Glutamatergic neuron (in vitro differentiated cells): ENCODE measurements at places on chromosomes 3 and 15. TPM values are rescaled to one million over a fixed set of nuclear protein-coding genes. Genes with fewer than 3 reads are reported as not detected.

The THBS1 gene
- 0.83 TPM for total RNA-seq

The C2CD4B gene
- not detected for total RNA-seq

The KCNAB1 gene
- 16.5 TPM for total RNA-seq

DNA sequence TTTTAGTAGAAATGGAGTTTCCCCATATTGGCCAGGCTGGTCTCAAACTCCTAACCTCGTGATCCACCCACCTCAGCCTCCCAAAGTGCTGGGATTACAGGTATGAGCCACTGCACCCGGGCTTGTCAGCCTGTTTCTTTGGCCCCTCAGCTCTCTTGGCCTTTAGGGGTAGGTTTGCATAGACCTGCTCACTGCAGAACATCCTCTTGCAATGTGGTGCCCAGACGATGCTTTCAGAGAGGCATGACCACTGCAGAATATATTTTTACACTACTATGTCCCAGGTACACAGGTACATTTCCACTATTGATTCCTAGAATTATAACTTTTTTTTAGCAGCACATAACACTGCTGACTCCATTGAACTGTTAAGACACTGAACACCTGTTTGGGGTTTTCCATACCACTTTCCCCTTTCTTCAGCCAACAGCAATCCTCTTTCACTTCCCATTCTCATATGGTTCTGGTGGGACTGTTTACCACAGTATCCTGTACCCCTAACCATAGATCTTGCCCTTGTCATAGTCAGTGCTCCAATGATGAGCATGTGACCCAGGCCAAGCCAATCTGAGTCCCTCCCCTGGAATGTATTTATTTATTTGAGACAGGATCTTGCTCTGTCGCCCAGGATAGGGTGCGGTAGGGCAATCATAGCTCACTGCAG is 21.1 kb downstream of the CCDC32 start:
- DNase-seq, result no peak
- H3K4me3 ChIP-seq, result no peak overlapping the region

GRCh38 chr3:16359331-16359730 is 94.3 kb downstream of the OXNAD1 start:
- peaks cover 2% of the 10 kb centered on the region for H3K4me1 ChIP-seq
- no peak overlapping the region for H3K4me3 ChIP-seq
- DNase-seq, result no peak

DNA sequence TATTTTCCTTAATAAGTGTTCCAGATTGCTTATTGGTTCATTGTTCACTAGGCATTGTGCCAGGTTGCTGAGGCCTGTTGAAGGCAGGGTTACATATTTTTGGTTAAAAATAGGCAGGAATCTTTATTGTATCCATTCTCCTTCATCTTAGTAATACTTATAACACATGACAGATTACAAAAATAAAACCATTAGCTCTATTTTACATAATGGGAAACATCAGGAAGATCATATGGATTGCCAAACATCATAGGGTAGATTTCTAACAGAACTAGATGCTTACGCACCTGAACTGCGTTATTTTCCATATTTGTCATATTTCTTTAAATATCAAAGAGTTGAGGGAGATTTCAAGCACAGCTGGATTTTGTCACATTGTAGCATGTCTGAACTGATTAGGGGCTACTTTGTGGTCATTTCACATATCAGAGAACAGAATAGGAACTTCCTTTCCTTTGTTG is 462.9 kb upstream of the SGO1 start:
- H3K4me3 ChIP-seq, result no peak overlapping the region
- no peak overlapping the region for H3K27ac ChIP-seq
- H3K4me1 ChIP-seq, result no peaks in the 10 kb centered on the region
- DNase-seq, result no peak
- no peaks in the 10 kb centered on the region for H3K27me3 ChIP-seq

DNA sequence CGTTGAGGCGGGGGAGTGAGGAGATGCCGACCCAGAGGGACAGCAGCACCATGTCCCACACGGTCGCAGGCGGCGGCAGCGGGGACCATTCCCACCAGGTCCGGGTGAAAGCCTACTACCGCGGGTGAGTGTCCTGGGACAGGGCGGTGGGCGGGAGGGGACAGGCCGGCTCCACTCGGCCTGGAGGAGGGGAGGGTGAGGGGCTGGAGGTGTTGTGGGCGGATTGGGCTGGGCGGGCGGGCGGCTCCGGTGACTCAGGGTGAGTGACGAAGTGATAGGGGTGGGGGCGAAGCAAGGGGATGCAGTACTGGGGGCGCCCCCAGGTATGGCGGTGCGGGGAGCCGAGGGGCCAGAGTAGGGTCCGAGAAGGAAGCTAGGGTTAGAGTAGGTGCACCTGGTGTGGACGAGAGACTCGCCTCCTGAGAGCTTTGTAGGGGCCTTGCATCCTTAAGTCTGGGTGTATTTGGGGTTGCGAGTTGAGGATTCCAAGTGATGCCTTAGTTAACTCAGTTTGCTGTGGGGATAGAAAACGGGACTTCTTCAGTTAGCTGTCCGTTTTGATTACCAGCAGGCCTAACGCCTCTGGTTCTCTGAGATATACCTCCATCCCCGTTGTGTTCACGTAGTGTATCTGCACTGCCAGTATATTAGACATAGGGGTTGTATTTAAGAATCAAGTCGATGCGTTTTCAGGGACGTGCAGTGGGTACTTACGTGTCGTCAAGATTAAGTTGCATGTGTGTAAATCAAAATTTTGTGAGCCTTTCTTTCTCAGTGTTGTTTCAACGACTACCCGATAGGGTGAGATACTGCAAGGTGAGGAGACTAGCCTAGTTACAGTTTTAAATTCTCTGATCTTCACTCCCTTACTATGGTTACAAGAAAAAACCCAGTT is 670 bp downstream of the PRKCI start:
- peaks cover 11% of the 10 kb centered on the region for H3K27me3 ChIP-seq
- peaks cover 18% of the 10 kb centered on the region for H3K4me1 ChIP-seq
- peak overlapping the region; percentile 95 for H3K27ac ChIP-seq
- DNase-seq, result peak; percentile 60
- peak overlapping the region; percentile 86 for H3K4me3 ChIP-seq
- no peaks in the 10 kb centered on the region for H3K36me3 ChIP-seq

- H3K27ac ChIP-seq, result no peak overlapping the region
- no peaks in the 10 kb centered on the region for H3K27me3 ChIP-seq
- H3K4me1 ChIP-seq, result peaks cover 8% of the 10 kb centered on the region
- H3K36me3 ChIP-seq, result peaks cover 4% of the 10 kb centered on the region
- no peak for DNase-seq
These were observed 541.7 kb downstream of the TBL1XR1 start for GRCh38 chr3:176655404-176656094.

GRCh38 chr15:50183112-50183794 is 1.3 kb downstream of the SLC27A2 start:
- H3K4me1 ChIP-seq, result no peaks in the 10 kb centered on the region
- DNase-seq, result no peak
- no peaks in the 10 kb centered on the region for H3K36me3 ChIP-seq
- H3K4me3 ChIP-seq, result peak overlapping the region; percentile 89
- H3K27ac ChIP-seq, result no peak overlapping the region

GRCh38 chr3:167289435-167289834 is 90.7 kb downstream of the ZBBX start:
- H3K27me3 ChIP-seq, result peaks cover 2% of the 10 kb centered on the region
- DNase-seq, result no peak
- H3K4me1 ChIP-seq, result no peaks in the 10 kb centered on the region
- no peak overlapping the region for H3K27ac ChIP-seq
- H3K36me3 ChIP-seq, result no peaks in the 10 kb centered on the region

DNA sequence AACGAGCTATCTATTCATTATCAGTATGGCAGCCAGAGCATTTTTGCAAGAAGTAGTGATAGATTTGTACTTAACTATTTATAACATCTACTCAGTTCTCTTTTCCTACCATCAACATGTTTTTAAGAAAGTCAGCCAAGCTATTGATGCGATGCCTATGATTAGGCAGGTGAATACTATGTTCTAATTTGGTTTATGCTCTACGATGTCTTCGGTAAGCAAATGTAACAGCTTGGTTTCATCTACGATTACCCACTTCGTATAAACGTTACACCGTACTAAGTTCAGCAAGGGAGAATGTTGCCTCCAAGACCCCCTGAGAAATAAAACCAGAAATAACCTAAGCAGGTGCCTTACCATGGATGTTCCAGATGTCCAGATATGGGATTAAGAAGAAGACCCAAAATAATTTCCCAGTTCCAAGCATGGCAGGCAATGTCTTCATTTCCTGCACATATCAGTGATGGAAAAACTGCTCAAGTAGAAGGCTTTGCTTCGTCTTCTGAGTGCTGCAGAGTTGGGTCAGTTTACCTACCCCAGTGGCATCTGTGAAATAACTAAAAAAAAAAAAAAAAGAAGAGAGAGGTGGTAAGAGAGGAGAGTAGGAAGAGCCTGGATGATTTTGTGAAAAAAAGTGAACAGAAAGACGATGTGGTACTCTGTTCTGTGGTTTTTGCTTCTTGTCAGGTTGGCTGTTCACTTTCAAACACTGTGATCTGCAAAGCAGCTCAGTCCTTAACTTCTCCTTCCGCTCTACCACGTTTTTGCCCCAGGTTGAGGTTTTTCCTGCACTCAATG is at the start of gene BTLA:
TSS of gene BTLA (minus strand) at position 559 of the 798 bp plus-strand sequence. CDS start at position 445, 114 bp downstream.
- no peaks in the 10 kb centered on the region for H3K36me3 ChIP-seq
- no peak within 1 kb of the TSS for H3K4me3 ChIP-seq
- H3K4me1 ChIP-seq, result no peaks in the 10 kb centered on the region
- peaks cover 2% of the 10 kb centered on the region for H3K27me3 ChIP-seq

GRCh38 chr3:63959146-63959545 is 47.0 kb upstream of the SCAANT1 start:
- no peak overlapping the region for H3K4me3 ChIP-seq
- no peak overlapping the region for H3K27ac ChIP-seq
- no peaks in the 10 kb centered on the region for H3K27me3 ChIP-seq
- no peak for DNase-seq

DNA sequence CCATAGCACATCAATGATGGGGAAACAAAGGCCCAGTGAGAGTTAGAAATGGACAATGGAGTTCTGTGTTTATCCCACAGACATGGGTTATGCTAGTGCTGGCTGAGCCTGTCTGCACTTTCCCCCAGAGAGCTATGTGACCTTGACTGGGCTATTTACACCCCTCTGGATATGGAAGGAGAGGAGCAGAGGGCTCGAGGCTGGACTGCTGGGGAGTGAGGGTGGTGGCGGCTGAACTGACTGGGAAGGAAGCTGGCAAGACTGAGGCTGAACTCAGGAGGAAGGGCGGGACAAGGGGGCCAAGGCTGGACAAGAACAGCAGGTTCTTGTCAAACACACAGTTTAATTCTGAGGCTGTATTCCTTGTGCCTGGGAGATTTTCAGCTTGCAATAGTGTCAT is 10.8 kb upstream of the INSYN1 start:
- peaks cover 9% of the 10 kb centered on the region for H3K27me3 ChIP-seq
- no peak overlapping the region for H3K27ac ChIP-seq
- H3K4me3 ChIP-seq, result no peak overlapping the region
- peaks cover 11% of the 10 kb centered on the region for H3K4me1 ChIP-seq

GRCh38 chr3:123936400-123936799 is 24.6 kb downstream of the CCDC14 start:
- no peak overlapping the region for H3K27ac ChIP-seq
- no peak for DNase-seq
- no peaks in the 10 kb centered on the region for H3K4me1 ChIP-seq
- H3K27me3 ChIP-seq, result no peaks in the 10 kb centered on the region
- H3K36me3 ChIP-seq, result no peaks in the 10 kb centered on the region

DNA sequence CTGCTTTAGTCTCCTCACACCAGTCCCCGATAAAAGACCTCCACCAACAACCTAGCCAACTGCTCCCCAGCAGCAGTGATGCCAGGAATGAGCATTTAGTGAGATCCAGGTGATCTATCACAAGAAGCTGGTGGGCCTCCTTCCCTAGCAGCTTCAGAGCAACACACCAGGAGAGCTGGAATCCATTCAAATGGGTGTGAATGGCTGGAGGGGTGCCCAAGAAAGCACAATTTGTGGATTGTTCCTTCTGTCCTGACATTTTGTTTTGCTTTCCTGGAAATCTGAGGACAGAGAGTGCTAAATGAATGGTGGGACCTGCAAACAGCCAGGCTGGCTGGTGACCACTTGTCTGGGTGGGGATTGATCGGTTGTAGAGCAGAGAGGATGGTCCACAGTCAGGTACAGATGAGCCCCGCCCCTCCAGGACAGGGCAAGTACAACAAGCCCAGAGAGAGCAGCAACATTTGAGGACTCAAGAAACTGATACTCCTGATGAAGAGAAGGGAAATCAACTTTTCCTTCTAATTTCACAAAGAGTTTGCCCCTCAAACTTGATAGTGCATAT is 316.8 kb downstream of the VPS13C start:
- no peak for DNase-seq
- peaks cover 4% of the 10 kb centered on the region for H3K36me3 ChIP-seq
- no peaks in the 10 kb centered on the region for H3K27me3 ChIP-seq
- no peak overlapping the region for H3K4me3 ChIP-seq
- no peak overlapping the region for H3K27ac ChIP-seq
- peaks cover 4% of the 10 kb centered on the region for H3K4me1 ChIP-seq

GRCh38 chr15:43966646-43967045 is 139.8 kb downstream of the WDR76 start:
- H3K27me3 ChIP-seq, result no peaks in the 10 kb centered on the region
- DNase-seq, result no peak
- H3K27ac ChIP-seq, result no peak overlapping the region
- H3K4me3 ChIP-seq, result no peak overlapping the region
- H3K36me3 ChIP-seq, result no peaks in the 10 kb centered on the region

DNA sequence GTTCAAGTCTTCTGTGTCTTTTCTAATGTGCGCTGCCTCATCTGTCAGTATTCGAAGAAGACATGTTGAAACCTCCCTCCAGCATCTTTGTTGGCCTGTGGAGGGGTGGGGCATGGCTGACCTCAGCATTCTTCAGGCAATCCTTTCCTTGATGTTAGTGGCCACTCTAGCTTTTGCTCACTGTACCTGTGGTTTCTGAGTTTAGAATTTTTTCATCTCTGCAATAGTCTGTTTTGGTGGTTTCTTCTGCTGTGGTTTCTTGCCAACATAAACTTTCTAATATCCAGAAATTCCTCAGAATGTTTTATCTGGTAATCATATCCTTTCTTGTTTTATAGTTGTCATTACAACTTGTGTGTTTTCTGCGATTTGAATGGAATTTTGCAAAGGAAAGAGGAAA is 251.3 kb upstream of the NR2E3 start:
- H3K4me3 ChIP-seq, result no peak overlapping the region
- no peak overlapping the region for H3K27ac ChIP-seq
- H3K27me3 ChIP-seq, result peaks cover 1% of the 10 kb centered on the region
- H3K36me3 ChIP-seq, result peaks cover 5% of the 10 kb centered on the region

GRCh38 chr3:128432971-128433836 is 33.5 kb downstream of the DNAJB8 start:
- no peaks in the 10 kb centered on the region for H3K36me3 ChIP-seq
- no peak overlapping the region for H3K27ac ChIP-seq
- H3K4me1 ChIP-seq, result peaks cover 9% of the 10 kb centered on the region
- H3K4me3 ChIP-seq, result peak overlapping the region; percentile 55
- peaks cover 17% of the 10 kb centered on the region for H3K27me3 ChIP-seq
- DNase-seq, result peak; percentile 60

- H3K36me3 ChIP-seq, result no peaks in the 10 kb centered on the region
- H3K27me3 ChIP-seq, result no peaks in the 10 kb centered on the region
- DNase-seq, result no peak
- H3K4me1 ChIP-seq, result no peaks in the 10 kb centered on the region
- no peak overlapping the region for H3K4me3 ChIP-seq
These were observed 72.8 kb upstream of the RARB start for GRCh38 chr3:25355034-25355885.

DNA sequence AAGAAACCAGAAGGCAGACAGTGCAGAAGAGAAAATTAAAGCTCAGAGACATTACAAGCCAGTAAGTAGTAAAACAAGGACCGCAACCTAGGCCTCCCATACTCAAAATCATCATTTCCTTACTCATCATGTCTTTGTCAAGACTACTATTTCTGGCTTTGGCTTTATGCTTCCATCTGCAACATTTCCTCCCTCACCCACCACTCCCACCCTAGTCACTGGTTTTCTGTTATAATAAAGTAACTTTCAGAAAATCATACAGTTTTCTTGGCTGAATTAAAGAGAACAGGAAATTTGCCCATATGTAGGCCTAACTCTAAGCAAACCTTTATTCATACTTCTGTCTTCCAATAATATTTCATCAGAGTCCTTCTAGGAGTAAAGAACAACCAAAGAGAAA is 247.6 kb upstream of the RORA start:
- no peaks in the 10 kb centered on the region for H3K36me3 ChIP-seq
- DNase-seq, result no peak
- peaks cover 4% of the 10 kb centered on the region for H3K27me3 ChIP-seq
